ENCODE measurements at places on chromosomes 5 and 9.
A peak's percentile ranks its signal among the peaks of the same experiment; 100 is the strongest.

GRCh38 chr5:43367453-43367852 lies 44.7 kb downstream of the CCL28 start:
- H3K27ac ChIP-seq: no peak overlapping the region
- no peaks in the 10 kb centered on the region for H3K4me1 ChIP-seq
- no peak overlapping the region for H3K4me3 ChIP-seq
- peaks cover 12% of the 10 kb centered on the region for H3K36me3 ChIP-seq
- no peaks in the 10 kb centered on the region for H3K27me3 ChIP-seq
- DNase-seq: no peak

DNA sequence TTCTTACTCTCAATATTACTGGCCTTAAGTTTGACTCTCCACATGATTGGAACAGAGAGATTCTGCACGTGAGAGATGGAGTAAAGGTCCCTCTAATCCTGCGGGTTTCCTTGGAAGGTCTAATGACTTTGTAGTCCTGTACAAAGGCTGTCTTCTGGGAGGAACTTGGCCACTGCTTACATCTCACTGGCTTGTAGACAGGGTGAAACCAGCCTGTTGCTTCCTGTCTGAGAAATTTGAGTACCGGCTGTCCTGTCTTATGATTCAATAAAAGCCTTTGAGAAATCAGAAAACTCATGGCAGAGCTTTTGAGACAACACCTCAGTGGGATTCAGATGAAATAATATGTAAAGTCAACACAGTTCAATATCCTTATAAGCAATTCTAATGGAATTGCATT lies 43.0 kb downstream of the IL31RA start:
- peaks cover 9% of the 10 kb centered on the region for H3K4me1 ChIP-seq
- H3K27me3 ChIP-seq: peaks cover 10% of the 10 kb centered on the region
- no peaks in the 10 kb centered on the region for H3K36me3 ChIP-seq

GRCh38 chr5:4192111-4192510 lies 596.5 kb downstream of the IRX1 start:
- no peaks in the 10 kb centered on the region for H3K4me1 ChIP-seq
- H3K4me3 ChIP-seq: no peak overlapping the region
- no peaks in the 10 kb centered on the region for H3K36me3 ChIP-seq
- H3K27ac ChIP-seq: no peak overlapping the region

- no peaks in the 10 kb centered on the region for H3K4me1 ChIP-seq
- no peaks in the 10 kb centered on the region for H3K36me3 ChIP-seq
- DNase-seq: peak; percentile 17
Measured at GRCh38 chr5:106121972-106122605, 1548.6 kb downstream of the EFNA5 start.

- no peak overlapping the region for H3K27ac ChIP-seq
- H3K36me3 ChIP-seq: peaks cover 7% of the 10 kb centered on the region
- no peaks in the 10 kb centered on the region for H3K27me3 ChIP-seq
- peaks cover 22% of the 10 kb centered on the region for H3K4me1 ChIP-seq
- no peak for DNase-seq
Measured at GRCh38 chr9:113228130-113228665, 6.9 kb downstream of the SLC31A1 start.

GRCh38 chr9:116644091-116644688 lies 42.9 kb upstream of the TRIM32 start:
- no peaks in the 10 kb centered on the region for H3K4me1 ChIP-seq
- H3K27ac ChIP-seq: no peak overlapping the region
- H3K4me3 ChIP-seq: no peak overlapping the region
- H3K27me3 ChIP-seq: no peaks in the 10 kb centered on the region

GRCh38 chr5:146745931-146746577 lies 132.5 kb downstream of the PPP2R2B start:
- H3K27me3 ChIP-seq: no peaks in the 10 kb centered on the region
- peaks cover 4% of the 10 kb centered on the region for H3K36me3 ChIP-seq
- no peak overlapping the region for H3K4me3 ChIP-seq
- no peak overlapping the region for H3K27ac ChIP-seq

DNA sequence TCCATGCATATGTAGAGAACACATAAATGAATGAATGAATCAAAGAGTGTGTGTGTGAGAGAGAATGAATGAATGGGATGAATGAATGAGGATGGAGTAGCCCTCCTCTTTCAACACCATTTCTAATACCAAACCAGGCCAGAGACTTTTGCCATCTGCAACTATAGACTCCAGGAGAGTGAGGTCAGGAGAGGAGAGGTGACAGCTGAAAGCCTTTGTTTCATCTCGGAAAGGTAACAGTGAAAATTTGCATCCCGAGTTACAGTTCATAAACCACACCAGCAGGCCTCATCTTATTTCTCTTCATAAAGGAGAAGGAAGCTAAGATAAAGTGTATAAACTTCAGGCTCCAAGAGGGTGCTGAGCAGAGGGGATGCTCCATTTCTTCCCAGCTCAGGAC lies 255.3 kb upstream of the KLF4 start:
- DNase-seq: no peak
- H3K4me3 ChIP-seq: no peak overlapping the region
- H3K27ac ChIP-seq: no peak overlapping the region

- peak overlapping the region; percentile 43 for H3K4me3 ChIP-seq
- peak overlapping the region; percentile 97 for H3K27ac ChIP-seq
- no peak for DNase-seq
- H3K36me3 ChIP-seq: peaks cover 75% of the 10 kb centered on the region
- H3K4me1 ChIP-seq: peaks cover 92% of the 10 kb centered on the region
Measured at GRCh38 chr9:89411759-89412158, 86.2 kb downstream of the SEMA4D start.

All from activated naive CD8-positive, alpha-beta T cell treated with anti-CD3 and anti-CD28 coated beads, Interleukin-2, amount 50 U/mL, for 24 hours (primary cell).